ENCODE measurements at places on chromosomes 2 and 18.

GRCh38 chr2:15943378-15944280 is 3.3 kb downstream of the MYCN start:
- DNase-seq = no peak

DNA sequence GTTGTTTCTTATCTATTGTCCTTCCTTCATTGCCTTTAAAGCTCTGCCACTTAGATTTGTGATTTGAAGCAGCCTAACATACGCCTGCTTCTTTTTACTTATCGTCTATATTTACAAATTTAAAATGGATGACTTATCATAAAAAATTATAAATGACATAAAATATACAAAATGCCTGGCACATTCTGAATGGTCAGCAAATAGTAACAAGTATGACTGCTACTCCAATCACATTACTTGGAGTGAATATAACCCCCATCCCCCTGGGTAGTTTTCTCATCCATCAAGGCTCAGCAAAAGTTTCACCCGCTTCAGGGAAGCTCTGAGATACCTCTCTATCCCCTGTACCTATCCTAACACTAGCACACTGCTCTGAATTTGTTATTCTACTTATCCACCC is 708.9 kb downstream of the ERBB4 start:
- DNase-seq = no peak

DNA sequence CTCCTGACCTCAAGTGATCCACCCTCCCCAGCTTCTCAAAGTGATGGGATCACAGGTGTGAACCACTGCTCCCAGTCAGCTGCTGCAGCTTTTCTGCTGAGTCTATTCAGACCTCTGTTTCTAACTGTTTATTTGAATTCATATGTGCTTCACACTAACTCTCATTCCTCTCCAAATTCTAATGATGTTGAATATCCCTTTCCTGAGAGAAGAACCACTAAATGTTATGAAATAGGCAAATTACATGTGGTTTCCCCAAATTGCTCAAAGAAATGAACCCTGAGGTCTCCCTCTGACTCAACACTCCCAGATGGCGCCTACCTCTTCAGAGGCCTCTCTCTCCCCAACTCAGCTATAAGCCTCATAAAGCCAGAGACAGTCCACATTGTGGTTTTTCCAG is 98.6 kb downstream of the IRS1 start:
- no peak for DNase-seq

GRCh38 chr2:113850687-113851086 is 39.2 kb upstream of the ACTR3 start:
- no peak for DNase-seq

DNA sequence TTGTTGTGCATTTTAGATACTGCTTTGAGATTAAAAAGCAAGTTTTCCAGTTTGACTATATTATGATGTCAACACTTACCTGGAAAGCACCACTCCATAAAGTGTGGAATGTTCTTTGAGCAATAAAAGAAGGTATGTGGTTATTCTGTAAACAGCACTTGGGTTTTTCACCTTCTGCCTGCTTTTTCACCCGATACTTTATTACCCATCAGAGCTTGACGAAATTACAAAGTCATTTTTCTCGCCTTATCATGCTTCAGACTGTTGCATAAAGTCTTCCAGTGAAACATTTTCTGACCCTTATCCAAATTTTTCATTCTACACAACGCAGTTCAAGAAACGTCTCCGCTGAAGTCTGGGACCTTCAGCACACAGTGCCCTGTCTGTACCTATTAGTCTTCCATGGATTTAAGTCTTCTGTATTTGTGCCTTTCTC is 25.2 kb downstream of the CAB39 start:
- DNase-seq = no peak

DNA sequence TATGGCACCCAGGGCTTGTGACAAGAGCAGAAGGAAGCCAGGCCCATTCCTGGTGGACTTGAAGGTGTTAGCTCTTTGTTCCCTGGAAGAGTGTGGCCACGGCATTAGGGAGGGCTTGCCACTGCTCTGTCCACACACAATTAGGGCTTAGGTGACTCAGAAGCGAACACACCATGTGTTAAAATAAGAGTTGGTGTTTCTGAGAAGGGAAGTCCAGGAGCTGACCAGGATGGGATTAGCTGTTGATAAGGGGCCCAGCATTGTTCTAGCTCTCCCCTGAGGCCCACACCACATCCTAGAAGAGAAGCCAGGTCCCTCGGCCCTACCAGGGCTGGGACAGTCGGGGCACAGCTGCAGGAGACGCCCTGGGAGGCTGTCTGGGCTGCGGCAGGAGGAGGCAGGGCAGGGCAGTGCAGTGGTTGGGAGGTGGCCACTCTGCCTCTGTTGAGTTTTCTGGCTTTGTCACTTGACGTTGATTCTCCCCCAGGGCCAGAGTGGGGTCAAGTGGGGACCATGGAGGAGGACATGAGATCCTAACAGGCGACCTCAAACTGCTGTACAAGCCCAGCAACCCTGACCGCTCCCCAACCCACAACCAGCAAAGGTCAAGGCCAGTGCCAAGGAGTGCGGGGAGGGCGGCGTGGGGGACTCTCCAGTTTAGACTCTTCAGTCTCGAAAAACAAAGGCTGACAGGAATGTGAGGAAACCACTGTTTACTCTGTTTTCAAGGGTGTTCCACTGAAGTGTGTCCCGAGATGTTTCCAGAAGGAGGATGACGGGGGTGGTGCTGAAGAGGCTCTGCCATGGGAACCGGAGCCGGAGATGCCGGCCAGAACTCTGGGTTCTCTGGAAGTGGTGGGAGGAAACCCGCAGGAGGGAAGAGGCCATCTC is 16.8 kb downstream of the GNLY start:
- no peak for DNase-seq

DNA sequence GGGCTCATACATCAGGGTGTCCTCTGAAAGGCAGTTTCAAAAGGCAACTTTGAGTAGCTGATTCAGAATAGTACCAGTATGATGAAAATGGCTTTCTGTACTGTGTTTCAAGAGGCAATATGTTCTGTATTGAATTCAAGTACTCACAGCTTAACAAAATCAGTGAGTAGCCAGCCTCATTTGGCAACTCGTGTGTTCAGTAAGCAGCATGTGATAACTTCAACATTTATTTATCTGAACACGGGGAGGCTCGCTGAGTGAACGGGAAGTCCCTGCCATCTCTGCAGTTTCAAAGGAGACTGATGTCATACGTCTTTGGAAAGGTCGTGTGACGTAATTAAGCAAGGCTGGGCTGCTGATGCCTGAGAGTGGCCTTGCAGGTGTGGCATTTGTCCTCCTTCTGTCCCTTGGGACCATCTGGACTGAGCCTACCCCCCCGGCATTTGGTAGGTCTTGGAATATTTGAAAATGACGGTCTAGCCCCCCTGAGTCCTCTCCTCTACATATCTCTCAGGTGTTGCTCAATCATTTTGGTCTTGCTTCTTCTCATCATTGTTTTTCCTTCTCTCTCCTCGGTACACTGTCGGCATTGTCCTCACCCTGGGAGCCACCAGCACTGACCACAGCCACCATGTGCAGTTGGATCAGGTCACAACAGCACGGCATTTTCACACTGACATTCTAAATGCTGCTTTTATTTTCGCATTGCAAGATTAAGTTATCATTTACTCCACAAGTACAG is 62.8 kb downstream of the SMIM21 start:
- no peak for DNase-seq

DNA sequence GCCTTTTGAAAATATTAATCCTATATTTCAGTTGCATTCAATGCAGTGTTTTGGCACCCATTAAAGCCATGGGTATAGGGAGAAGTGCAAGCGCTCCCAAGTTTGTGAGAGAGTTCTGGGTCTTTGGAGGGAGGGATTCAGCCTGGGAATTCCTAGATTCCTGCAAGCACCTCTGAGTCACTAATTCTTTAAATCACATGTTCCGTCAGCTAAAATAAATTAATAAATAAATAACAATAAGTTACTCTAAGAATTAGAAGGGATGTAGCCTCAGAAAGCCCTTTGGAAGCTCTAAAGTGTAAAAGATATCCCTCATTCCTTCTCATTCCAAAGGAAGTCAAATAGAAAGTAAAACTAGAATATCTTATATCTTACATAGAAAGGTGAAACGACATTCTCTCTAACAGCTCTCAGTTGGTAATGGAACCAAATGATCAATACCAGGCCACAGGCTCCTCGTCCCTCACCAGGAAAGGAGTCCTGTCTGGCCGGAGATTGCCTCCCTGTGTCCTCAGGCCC is 222.4 kb upstream of the RBBP8 start:
- no peak for DNase-seq

DNA sequence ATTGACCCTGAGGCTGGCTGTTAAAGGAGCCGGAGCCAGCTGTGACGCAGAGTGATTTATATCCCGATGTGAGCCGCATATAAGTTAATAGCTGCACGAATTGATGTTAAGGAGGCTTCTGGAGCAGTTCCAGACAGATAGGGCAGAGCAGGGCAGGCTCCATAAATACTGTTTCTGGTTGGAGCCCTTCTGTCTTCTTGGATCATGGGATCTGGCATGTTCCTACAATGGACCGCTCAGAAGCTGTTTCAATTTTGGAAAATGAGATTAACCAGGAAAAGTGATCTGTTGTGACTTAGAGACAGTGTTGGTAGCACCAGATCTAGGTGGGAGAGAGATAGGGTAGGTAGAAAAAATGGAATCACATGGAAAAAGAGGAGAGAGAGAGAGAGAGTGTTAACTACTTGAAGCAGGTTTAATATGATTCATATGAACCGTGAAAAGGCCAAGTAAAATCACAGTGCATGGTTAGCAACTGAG is 4.8 kb upstream of the IGFBP5 start:
- DNase-seq = no peak

DNA sequence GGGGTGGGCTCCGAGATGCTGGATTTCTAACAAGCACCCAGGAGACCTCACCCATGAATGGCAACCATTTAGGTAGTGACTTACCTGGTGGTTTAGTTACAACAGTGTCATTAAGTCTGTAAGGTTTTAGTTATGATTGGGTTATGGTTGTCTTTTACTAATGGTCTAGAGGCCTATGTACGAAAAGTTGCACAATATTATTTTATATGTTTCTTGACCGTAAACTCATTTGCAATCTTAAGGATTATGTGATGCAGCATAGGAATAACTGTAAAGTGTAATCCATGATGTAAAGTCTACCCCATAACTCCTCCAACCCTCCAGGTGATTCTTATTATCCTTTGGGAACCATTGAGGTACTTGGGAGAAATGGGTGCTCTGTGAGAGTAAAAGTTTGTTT is 155.4 kb upstream of the ZEB2 start:
- DNase-seq = no peak

DNA sequence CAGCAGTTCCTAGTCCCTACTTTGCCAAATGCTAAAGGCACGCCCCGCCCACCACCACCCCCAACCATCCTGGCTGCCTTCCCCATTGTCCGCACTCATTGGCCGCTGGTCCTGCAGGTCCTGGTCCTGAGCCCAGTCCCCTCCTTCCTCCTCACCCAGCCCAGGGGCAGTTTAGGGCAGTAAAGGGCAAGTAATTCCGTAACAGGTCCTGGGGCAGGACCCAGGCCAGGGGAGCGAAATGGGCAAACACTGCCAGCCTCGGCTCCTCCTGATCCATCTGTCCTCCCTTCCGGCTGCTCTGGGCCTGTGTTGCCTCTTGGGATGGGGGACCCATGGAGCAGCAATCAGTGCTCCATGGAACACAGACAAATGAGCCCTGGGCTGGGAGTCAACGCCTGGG is 6.1 kb downstream of the ADCY3 start:
- no peak for DNase-seq

DNA sequence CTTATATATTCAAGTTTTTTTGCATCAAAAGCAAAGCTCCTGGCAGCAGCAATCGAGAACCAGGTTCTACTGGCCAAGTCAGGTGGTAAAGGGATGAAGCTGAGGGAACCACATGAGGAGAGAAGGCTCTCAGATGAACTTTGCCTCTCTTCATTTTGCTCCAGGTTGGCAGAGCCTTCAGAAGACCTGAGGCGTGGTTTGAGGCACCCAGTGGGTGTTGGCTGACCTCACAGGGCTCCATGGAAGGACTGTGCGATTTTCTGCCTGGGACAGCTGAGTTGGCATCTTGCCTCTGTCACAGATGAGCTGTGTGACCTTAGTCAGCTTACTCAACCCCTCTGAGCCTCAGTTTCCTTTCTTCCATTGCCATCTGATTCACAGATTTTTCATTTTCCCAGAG is 89.0 kb downstream of the INSIG2 start:
- no peak for DNase-seq

GRCh38 chr2:236535024-236535423 is 34.6 kb upstream of the ACKR3 start:
- no peak for DNase-seq
